ENCODE measurements at places on chromosomes 7 and 10.
A peak's percentile ranks its signal among the peaks of the same experiment; 100 is the strongest.

DNA sequence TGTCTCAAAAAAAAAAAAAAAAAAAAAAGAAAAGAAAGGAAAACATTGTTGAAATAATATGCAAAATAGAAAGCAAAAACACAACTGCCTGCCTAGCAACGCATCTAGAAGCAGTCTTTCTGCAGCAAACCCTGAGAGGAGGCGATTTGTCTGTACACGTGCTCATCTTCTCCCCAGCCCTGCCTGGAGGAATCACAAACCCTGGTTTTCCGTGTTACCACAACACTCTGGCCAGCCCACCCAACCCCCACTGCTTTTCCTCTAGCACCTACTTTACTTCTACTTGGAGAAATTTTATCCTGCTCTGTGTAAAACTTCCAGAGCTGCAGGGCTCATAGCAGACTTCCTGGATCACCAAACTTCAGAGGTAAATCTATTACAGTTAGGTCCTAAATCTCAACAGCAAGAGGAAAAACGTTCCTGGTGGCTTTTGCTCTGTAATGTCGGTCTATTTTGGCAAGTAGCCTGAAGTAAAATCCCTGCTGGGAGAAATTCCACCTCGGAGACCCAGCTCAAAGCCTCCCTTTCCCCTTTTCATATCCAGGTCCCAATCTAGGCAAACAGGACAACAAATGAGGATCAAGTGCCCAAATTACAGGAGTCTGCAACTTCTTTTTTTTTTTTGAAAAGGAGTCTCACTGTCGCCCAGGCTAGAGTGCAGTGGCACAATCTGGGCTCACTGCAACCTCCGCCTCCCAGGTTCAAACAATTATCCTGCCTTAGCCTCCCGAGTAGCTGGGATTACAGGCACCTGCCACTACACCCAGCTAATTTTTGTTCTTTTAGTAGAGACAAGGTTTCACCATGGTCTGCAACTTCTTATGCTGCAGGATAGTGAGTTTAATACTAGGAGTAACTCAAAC lies 91.6 kb downstream of the DNMBP start:
- DNase-seq: peak; percentile 76

DNA sequence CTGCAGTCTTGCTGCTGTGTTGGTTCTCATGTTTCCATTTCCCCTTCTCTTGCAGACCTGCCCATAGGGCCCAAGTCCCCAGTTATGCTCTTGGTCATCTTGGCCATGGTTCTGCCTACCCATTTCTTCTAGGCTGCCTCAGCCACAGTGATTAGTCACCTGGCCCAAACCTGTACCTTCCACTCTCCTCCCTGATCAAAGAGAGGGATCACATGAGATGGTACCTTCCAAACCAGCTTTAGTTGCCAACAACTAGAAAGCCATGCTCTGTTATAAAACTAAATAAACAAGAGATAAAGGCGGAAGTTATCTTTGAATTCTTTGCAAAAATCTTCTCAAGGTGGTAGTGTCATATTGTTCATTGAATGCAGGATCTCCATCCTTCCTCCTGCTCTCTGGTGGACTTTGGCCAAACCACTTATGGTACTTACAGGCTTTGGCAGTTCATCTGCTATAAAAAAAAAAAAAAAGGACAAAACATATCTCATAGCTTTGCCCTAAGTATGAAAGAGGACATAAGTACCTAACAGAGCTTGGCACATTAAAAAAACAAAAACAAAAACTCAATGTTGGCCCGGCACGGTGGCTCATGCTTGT lies 25.8 kb downstream of the TACC2 start:
- no peak for DNase-seq

DNA sequence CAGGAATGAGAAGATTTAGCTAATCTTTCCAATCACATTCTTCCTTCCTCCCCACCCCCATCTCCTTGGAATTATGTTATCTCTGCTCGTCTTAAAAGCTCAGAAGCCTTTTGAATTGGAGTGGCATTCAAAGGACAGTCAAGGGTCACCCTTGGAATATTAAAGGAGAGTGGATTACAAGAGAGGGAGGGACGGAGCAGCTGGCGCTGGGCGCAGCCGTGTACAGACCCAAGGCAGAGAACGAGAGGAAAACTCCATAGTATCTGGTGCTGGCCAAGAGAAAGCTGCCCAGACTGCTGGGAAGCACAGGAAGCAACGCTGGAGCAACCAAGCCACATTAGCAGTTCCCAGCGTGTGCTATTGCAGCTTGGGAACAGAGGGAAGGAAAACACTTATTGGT lies 95.7 kb downstream of the POU6F2 start:
- no peak for DNase-seq

DNA sequence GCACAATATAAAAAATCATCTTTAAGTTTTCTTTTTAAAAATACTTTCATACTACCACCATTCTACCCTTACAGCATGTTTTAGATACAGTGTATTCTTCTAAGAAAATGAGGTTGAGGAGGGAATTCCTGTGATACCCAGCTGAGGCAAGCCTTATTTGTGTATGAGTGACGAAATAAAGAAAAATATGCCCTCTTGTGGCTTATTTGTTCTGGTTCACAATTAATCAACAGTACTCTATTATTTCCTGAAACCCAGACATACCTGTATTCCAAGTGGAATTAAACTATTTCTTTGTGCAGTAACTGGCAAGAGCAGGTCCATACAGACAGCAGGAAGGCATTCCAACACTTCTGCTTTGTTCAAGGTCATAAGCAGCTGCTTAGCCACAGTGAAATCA lies 4.5 kb upstream of the SEMA3D start:
- peak; percentile 3 for DNase-seq

DNA sequence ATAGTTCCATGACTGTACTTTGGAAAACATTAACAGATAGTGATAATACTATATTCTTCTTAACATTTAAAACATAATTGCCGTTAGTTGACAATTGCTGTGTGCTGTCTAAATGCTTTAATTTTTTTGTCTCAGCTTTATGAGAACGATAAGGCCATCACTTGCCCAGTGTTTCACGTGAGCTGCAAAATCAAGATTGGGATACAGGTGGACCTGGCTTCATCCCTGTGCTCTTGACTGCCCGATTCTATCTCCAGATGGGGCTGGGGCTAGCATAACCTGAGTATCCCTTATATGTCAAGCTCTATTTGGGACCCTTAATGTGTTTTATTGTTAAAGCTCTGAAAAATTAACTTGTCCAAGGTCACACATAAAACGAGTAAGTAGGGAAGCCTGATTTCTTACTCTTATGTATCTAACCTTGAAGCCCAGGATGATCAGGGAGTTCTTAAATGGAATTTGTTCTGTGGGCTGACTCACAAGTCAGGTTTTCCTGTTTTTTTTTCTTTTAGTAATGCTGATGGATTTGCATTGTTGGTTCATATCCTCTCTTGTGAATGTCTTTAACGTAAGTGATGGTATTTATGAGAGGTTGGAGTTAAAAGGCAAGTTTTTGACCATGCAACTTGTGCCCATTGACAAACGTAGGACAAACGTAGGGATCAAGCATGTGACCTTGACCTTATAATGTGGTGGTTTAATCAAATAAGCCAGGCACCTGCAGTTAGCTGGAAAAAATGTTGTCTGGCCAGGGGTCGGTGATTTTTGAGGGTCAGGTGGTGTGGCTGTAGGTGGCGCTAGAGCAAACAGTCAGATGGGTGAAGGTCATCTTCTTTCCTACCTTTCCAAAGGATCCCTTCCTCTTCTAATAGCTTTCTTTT lies 3.6 kb downstream of the PRKAR2B start:
- DNase-seq: no peak

- DNase-seq: no peak
Measured at GRCh38 chr10:72020914-72021809, 57.0 kb downstream of the CHST3 start.

GRCh38 chr7:48147078-48147591 lies 24.1 kb upstream of the ABCA13 start:
- no peak for DNase-seq

- no peak for DNase-seq
Measured at GRCh38 chr10:97679594-97679993, 7.4 kb downstream of the AVPI1 start.

- DNase-seq: no peak
Measured at GRCh38 chr7:39712751-39713150, 89.4 kb downstream of the RALA start.

DNA sequence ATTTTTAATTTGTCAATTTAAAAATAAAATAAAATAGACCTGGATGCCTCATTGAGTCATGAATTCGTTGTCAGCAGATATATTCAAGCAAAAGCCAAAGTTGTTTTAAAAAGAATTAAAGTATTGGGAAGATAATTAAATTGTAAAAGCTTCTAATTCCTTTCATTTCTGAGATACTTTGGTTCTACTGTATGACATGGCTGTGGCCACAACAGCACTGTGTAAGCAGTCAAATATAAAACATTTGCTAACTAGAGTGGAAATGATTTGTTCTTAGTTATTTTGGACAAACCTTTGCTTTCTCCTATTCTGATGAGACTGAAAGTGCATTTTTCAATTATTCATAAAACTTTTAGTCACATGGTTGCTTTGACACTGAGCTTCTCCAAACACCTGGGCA lies 143.6 kb upstream of the FAM13C start:
- no peak for DNase-seq

- DNase-seq: no peak
Measured at GRCh38 chr10:22637491-22637890, 76.9 kb downstream of the PIP4K2A start.

GRCh38 chr10:33139181-33139646 lies 181.2 kb upstream of the ITGB1 start:
- no peak for DNase-seq

DNA sequence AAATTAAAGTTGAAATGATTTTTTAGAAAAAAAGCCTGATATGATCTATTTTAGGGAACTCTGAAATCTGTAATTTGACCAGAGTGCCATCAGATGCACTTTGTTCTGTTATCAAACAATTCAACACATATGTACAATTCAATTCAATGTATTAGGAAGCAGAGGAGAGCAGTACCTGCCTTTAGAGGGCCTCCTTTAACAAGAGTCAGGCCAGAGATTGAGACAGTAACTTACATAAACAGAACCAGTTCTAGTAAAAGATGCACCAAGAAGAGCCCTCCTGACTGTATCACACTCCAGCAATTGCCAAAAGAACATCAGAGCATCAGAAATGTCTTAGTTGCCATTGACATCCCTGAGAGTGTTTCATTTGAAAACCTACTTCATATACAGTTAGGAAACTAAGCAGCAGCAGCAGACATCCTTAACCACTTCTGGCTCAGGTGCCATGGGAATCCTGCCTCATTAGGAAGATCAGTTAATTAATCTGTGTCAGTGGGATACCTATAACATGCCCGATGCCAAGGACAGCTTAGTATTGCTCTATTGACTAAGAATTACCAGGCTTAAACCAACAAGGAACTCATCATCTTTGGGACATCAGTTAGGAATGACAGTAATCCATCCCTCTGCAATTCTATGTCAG lies 1222.6 kb upstream of the LRRN3 start:
- DNase-seq: no peak

- no peak for DNase-seq
Measured at GRCh38 chr10:76743169-76743568, 894.4 kb downstream of the KCNMA1 start.

DNA sequence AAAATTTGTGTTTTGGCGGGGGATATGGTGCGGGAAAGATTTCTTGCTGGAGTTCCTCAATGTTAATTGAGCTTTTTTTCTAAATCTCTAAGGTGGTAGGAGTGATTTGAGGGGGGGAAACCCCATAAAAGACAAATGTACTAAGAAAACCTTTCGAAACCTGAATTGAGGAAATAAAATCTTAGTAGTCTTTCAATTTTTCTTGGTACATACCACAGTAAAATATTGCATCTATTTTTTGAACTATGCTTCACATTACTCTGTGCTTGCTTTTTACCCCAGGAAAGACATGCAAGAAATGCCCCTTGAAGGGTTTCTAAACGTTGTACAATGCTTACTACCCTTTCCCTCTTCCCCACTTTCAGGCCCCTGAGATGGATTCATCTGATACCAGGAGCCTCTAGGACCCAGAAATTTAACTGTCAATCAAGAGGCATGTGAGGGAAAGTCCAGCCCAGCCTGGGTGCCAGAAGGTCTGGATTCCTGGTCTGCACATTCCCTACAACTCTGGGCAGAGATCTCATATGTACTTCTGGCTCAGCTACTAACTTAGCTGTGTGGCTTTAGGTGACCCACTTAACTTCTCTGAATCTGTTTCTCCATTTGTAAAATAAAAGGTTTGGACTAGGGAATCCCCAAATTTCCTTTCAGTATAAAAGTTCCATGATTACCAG lies 5.8 kb upstream of the PDCD4 start:
- no peak for DNase-seq

DNA sequence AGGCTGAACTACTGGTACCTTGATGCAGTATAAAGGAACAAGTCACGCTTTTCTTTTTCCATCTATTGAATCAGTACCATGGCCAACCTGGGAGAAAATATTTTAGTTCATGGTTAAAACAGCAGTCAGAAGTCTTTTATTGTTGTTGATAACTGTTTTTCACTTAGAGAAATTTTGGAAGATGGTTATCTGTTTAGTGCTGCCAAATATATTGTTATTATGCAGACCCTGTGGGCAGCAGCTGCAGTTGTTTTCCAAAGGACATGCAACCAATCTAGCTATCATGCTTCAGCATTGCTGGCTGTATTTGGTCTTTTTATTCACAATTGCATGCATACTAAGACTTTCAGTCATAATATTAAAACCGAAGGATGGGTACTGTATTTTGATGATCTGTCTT lies 169.5 kb downstream of the BBS9 start:
- DNase-seq: no peak

DNA sequence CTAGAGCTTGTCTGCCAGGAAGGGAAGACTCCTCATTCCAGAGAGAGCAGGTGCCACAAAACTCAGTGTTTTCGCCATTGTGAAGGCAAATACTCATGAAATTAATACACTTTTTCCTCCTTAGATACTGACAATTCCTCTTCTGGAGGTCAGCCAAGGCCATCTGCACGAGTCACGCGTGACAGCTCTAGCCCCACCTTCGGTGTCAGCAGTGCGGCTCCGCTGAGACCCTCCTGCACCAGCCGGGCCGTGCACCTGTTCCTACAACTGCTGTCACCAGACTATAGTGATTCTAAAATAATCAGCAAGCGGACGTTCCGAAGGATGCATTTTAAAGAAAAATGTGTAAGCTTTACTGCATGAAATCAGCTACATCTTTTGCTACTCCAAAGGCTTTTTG lies 127.7 kb downstream of the DIP2C start:
- no peak for DNase-seq

GRCh38 chr10:31808258-31809218 lies 120.1 kb downstream of the ARHGAP12 start:
- DNase-seq: no peak

GRCh38 chr7:54485044-54485443 lies 57.1 kb upstream of the VSTM2A start:
- DNase-seq: no peak

DNA sequence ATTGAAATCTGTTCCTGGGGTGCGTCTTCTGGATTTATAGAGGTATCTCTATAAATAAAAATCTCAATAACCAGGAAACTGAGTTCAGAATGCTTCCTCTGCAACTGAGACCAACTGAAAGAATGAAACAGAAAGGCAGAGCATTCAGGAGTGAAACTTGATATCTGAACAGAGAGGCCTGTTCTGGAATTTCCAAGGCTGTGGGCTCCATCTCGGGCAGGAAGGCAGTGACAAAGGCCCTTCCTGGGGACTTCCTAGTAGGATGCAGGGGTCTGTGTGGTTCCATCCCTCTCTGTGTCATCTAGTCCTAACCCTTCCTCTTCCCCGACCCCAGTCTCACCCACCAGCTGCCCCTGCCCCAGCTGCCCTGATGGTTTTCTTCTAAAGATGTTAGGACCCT lies 52.0 kb downstream of the JCAD start:
- DNase-seq: no peak

- no peak for DNase-seq
Measured at GRCh38 chr7:116037401-116037800, 6.8 kb upstream of the TFEC start.

Measured in NCI-H1048 (cell line).